ENCODE measurements at places on chromosomes 5 and 9. TPM values are rescaled to one million over a fixed set of nuclear protein-coding genes. Genes with fewer than 3 reads are reported as not detected.

GRCh38 chr9:4936277-4936676 lies 48.8 kb upstream of the JAK2 start:
- no peak for DNase-seq

GRCh38 chr9:29751226-29751625 lies 2177.9 kb upstream of the C9orf72 start:
- DNase-seq = no peak

The IER5L gene
- total RNA-seq = 43.2 TPM

DNA sequence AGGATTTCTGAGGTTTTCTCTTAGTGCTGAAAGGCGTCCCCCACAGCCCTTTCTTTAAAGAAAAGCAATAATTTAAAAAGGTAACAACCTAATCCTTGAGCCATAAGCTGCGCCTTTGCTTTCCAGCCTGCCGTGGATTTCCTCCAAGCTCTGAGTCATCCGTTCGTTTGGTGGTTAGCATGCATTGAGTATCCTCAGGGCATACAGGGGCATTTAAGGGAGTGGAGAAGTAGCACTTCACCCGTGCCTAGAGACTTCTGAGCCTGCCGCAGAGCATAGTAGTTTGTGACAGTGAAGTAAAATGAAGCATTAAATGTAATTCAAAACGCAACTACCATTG lies 892 bp upstream of the TNC start:
- peak; percentile 79 for DNase-seq

The PCDHGA11 gene
- 2.6 TPM for total RNA-seq

- DNase-seq = no peak
Measured at GRCh38 chr9:6811436-6811835, 53.7 kb downstream of the KDM4C start.

DNA sequence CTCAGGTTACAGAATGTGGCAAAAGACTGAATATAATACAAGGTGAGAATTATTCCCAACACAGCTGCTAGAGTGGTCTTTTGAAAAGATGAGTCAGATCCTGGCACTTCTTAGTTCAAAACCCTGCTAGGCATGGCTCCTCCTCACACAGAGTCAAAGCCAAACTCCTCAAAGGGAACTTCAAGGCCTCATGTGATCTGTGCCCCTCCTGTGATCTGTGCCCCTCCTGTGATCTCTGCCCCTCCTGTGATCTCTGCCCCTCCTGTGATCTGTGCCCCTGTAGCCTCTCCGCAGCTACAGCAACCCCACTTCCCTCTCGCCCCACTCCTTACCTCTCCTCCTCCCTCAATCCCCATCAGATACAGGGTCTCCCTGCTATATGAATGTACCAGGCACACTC lies 525.5 kb upstream of the CCNG1 start:
- no peak for DNase-seq

The MYO10 gene
- total RNA-seq = 31.5 TPM

Measured in epithelial cell of proximal tubule (primary cell).